ENCODE measurements at places on chromosomes 12 and 14.

DNA sequence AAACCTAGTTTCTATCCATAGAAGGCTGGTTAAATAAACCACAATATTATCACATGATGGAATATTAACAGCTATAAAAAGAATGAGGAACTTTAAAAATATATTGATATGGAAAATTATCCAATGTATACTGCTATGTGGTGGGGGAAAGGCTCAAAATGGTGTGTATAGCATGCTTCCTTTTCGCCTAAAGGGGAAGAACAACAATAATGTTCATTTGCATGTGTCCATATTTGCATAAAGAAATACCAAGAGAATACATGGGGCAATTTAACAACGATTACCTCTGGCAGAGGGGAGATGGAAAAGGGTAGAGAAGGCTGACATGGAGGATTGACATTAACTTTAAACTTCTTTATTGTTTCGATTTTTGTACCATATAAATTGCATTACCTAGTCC, 121.3 kb upstream of the PARP11 start:
- DNase-seq = no peak

DNA sequence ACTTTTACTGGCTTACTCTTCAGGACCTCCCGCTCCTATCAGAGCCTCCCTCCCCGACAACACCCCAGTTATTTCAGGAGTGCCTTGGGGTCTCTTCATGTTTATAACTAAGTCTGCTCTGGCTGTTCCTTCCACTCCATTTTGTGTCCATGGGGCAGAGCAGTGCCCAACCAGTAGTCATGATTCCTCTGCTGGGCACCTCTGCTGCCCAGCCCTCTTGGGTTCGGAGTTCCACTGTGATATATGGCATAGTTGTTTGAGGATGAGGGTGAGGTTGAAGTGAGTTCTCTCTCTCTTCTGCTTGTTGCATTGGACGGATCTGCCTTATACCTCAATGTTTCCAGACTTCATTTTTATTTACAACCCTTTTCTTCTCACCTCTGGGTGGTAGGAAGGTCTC, 17.4 kb downstream of the NR1H4 start:
- DNase-seq = no peak

- no peak for DNase-seq
Observed at GRCh38 chr12:42468341-42468821, 121.2 kb downstream of the PRICKLE1 start.

- DNase-seq = no peak
Observed at GRCh38 chr12:76531056-76531455, 28.5 kb downstream of the OSBPL8 start.

DNA sequence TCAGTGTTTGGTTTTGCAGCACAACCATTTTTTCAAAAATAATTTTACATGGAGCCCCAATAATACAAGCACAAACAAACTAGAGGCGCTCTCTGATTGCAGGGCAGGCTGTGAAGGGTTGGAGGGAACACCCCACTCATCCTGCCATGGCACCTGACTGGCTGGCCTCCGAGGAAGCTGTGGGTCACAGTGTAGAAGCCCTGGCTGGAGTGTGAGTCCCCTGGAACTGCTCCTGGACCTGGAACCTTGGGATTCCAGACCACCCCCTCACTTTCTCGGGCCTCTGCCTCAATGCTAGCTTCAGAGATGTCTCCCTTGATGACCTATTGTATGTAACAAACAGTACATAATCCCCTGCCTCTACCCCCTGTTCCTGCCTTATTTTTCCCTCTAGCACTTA, 14.8 kb upstream of the SERPINA12 start:
- no peak for DNase-seq

- no peak for DNase-seq
Observed at GRCh38 chr12:131121705-131122405, 168.1 kb downstream of the ADGRD1 start.

GRCh38 chr14:100363053-100363452, 39.9 kb downstream of the SLC25A47 start:
- no peak for DNase-seq

DNA sequence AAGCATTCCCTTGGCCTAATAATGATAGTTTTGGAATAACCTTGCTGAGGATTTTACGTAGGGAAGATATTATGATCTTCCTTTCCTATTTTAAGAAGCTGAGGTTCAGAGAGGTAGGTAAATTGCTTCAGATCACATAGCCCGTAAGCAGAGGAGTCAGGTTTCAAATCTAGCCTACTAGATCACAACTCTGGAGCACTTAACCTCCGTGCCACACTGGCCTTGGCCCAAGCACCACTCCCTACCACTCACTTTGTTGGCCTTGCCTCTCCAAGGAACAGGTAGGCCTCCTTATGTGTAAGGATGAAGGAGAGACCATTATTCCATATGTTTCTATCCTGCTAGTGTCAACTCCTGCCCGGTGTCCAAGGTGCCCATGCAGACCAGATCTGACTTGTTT, 12.4 kb upstream of the ACOT1 start:
- no peak for DNase-seq

GRCh38 chr12:92034858-92035401, 110.7 kb downstream of the BTG1 start:
- no peak for DNase-seq

GRCh38 chr12:42178101-42178500, 33.4 kb upstream of the GXYLT1 start:
- DNase-seq = no peak

DNA sequence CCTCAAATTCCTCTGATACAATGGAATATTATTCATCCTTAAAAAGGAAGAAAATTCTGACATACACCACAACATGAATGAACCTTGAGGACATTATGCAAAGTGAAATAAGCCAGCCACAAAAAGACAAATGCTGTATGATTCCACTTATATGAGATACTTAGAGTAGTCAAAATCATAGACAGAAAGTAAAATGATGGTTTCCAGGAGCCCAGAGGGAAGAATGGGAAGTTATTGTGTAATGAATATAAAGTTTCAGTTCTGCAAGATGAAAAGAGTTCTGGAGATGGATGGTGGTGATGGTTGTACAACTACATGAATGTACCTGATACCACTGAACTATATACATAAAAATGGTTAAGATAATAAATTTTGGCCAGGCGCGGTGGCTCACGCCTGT, 18.3 kb downstream of the VWF start:
- no peak for DNase-seq

GRCh38 chr14:98926146-98926545, 345.9 kb downstream of the BCL11B start:
- peak; percentile 5 for DNase-seq

- DNase-seq = no peak
Observed at GRCh38 chr14:95294834-95295599, 24.7 kb downstream of the CLMN start.

DNA sequence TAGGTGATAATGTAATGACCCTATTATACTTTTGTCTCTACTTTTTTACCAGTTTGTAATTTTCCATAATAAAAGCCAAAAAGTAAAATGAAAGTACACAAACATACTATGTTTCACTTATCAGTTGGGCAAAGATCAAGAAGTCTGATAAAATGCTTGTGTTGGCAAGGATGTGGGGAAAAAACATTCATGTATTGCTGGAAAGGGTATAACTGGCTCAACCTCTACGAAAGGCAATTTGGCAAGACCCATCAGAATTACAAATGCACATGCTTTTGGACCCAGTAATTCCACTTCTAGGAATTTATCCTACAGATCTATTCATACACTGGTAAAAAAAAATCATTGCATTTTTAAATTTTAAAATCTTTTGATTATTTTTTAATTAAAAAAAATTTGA, 68.0 kb downstream of the SPTB start:
- no peak for DNase-seq

GRCh38 chr14:60313093-60313492, 64.1 kb downstream of the PPM1A start:
- DNase-seq = no peak

DNA sequence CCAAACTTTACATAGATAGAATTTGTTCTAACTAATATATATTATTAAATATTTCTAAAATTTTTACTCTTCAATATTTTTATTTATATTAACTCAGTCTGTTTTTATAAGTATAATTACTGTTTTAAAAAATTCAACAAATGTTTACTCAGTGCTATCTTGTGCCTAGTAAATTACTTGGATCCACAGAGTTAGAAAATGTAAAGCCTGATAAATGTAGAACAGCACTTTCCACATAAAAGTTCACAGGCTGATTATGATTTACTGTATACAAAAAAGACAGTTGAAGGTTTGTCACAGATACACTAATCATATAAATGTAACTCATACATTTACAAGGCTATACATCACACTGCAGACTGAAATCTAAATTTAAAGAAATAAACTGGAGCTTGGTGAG, 170.0 kb downstream of the FOXG1 start:
- DNase-seq = no peak

DNA sequence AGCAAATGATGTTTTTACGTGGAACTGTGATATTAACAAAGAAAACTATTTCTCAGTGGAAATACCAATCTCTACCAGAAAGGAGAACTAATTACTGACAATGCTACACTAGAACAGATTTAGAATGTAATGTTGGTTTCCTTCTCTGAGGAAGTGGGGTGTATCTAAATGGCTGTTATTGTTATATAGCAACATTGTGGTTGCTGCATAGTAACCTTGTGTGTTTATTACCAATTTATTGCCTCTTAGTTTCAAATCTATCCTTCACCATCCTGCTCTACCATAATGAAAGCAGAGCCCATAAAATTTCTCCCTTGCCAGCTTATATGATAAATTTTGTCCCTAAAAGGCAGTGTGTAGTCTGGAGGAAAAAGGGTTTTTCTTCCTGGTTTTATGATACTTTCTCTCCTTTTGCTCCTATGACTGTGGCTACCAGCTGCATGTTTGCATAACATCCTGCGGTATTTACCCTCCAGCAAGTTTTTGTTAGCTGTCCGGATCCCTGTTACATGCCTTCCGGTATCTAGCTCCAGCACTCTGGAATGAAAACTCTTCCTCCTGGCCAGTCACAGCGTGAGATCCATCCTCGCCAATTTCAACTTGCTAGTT, 5.7 kb upstream of the KLRK1 start:
- DNase-seq = no peak

DNA sequence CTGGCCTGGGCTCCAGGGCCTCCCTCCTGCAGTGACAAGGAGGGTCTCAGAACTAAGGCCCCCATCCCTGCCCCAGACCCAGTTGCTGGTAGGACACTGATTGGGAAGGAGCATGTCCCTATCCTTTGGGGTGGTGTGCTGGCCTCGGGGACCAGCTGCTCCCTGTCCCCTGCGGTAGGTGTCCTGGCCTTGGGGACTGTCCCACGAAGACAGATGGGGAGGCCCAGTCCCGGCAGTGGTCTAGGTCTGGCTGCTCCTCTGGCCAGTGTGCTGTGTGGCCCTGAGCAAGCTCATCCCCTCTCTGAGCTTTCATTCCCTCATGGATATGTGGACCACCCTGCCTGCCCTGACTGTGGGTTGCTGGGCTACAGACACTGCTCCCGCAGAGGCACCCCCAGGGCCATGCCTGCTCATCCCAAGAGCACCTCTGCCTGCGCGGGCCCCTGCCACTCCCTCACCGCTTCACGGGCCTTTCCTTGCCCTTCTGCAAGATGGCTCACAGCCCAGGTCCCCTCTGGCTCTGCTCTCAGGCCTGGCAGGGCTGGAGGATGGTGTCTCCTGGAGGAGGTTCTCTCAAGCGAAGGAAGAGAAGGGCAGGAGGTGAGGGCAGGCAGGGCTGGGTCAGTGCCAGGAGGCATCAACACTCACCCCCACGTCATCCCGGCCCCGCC, 12.5 kb downstream of the AHNAK2 start:
- no peak for DNase-seq

GRCh38 chr12:128790221-128790620, 33.5 kb downstream of the SLC15A4 start:
- no peak for DNase-seq

DNA sequence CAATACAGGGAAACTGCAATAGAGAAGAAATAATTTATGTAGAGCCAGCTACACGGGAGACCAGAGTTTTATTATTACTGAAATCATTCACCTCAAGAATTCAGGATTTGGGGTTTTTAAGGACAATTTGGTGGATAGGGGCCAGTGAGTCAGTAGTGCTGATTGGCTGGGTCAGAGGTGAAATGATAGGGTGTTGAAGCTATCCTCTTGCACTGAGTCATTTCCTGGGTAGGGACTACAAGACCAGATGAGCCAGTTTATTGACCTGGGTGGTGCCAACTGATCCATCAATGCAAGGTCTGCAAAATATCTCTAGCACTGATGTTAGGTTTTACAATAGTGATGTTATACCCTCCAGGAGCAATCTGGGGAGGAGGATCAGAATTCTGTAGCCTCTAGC, 486.3 kb downstream of the LRIG3 start:
- no peak for DNase-seq

GRCh38 chr12:57240926-57241401, 10.0 kb downstream of the STAC3 start:
- DNase-seq = no peak

DNA sequence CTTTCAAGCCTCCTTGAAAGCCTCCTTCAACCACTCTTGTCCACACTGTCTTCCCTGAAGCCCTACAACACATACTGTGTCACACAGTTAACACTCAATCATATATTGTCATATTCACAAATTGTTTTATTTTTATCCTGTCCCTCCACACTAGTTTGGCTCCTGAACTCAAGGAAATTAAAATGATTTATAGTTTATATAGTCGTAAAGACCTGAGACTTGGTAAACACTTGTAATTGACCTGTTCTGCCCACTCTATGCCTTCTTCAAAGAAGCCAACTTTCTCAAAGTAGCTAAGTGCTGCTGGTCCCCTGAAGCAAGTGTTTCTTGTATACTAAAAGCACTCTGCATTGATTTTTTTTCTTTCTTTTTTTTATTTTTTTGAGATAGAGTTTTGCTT, 15.6 kb upstream of the NEK9 start:
- no peak for DNase-seq

DNA sequence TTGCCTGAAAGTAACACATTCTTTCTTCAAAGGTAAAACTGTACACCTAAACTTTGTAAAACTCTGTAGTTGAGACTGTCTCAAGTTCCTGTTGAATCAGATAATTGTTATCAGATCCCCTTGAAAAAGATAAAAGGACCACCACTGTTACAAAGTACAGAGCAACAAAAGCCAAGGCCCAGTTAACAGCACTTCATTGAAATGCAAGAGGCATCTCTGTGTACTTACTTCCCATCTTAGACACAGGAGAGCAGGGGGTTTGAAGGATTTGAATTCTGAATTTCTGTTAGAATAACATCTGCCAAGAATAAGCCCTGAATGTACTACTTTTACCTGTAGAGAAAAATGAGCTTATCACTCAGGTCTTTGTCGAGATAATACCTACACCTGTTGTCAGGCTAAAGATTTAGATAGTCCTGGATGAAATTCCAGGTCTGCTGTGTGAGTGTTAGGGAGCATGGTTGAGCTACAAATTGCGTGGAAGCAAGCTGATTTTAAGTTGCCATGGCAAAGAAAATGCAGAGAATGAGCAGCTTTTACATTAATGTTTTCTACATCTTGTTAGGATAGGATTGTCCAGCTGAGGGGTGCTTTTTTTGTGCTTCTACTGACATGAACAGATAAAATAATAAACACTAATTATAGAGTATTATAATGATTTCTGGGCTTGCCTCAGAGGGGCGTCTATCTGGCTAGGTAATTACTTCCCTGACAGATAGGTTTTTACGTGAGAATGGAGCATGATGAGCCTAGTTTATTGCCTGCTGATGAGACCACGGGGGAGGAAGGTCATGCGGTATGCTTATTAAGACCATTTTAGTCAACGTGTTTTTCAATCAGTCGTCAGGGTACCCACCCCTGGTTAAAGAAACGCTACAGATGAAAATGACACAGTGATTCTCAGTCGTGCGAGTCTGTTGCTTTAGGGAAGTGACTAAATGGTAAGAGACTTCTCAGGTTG, 309.2 kb downstream of the PAWR start:
- DNase-seq = no peak

- DNase-seq = no peak
Observed at GRCh38 chr12:121600702-121601336, 20.0 kb upstream of the KDM2B start.

GRCh38 chr12:32052212-32052713, 54.4 kb upstream of the BICD1 start:
- no peak for DNase-seq

Data from stimulated activated CD8-positive, alpha-beta memory T cell treated with anti-CD3 and anti-CD28 coated beads, Interleukin-4, amount 100 ng/mL, for 1 hour (primary cell).